Peyer's patch (tissue), 4 donors: ENCODE measurements at places on chromosomes 6 and 20. TPM values are rescaled to one million over a fixed set of nuclear protein-coding genes. Genes with fewer than 3 reads are reported as not detected.

TP53TG5 gene
- not detected for total RNA-seq

CDS2 gene
- 19.8 TPM for total RNA-seq

HSPA12B gene
- 4.3 TPM for total RNA-seq

DNA sequence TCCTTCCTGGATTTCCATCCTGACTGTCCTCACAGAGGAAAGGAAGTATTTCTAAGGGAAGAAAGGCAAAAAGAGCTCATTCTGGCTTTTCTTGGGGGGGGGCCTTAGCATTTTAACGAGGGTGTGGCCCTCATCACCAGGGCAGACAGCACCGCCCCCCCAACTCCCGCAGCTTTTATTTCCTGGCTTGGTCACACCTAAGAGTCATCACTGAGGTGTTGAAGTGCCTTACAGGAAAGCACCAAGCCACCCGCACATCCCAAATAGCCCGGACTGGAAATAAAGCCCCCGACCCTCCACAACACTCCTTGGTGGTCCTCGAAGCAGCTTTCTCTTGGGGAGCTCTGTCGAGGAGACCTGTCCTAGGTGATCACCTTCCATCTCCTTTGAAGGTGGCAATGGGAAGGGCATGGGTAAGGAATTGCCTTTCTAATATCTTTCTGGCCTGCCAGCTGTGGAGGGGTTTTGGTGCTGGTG lies 1.3 kb downstream of the PTK7 start:
- no peak for DNase-seq
- H3K36me3 ChIP-seq, result peaks cover 22% of the 10 kb centered on the region
- no peaks in the 10 kb centered on the region for H3K27me3 ChIP-seq
- H3K27ac ChIP-seq, result no peak overlapping the region
- peaks cover 10% of the 10 kb centered on the region for H3K4me1 ChIP-seq

- H3K4me3 ChIP-seq, result no peak overlapping the region
- DNase-seq, result no peak
- no peaks in the 10 kb centered on the region for H3K4me1 ChIP-seq
These were observed 2.5 kb upstream of the PTPRT start for GRCh38 chr20:43191946-43192863.

SDC4 gene
- 32.6 TPM for total RNA-seq

HCK gene
- total RNA-seq, result 10.2 TPM
